Naive thymus-derived CD8-positive, alpha-beta T cell (primary cell): ENCODE measurements at places on chromosomes 5 and 9. TPM values are rescaled to one million over a fixed set of nuclear protein-coding genes. Genes with fewer than 3 reads are reported as not detected.

TUSC1 gene
- total RNA-seq, result 0.25 TPM

KIF20A gene
- not detected for total RNA-seq

PCDHB14 gene
- not detected for total RNA-seq

GIN1 gene
- total RNA-seq, result 14.6 TPM

LRRTM2 gene
- not detected for total RNA-seq

WNT8A gene
- not detected for total RNA-seq

DIPK1B gene
- total RNA-seq, result 1.1 TPM

ZNF454 gene
- 0.49 TPM for total RNA-seq

KLHL3 gene
- total RNA-seq, result 36.2 TPM

SUSD3 gene
- total RNA-seq, result 64.0 TPM

OBP2B gene
- total RNA-seq, result not detected

CDX1 gene
- total RNA-seq, result not detected

MEF2C gene
- 10.8 TPM for total RNA-seq

MOB3B gene
- total RNA-seq, result 0.93 TPM

NRG2 gene
- 0.26 TPM for total RNA-seq

CCL28 gene
- 25.7 TPM for total RNA-seq

ANXA2R gene
- 65.9 TPM for total RNA-seq

PRELID1 gene
- total RNA-seq, result 54.2 TPM

SOHLH1 gene
- total RNA-seq, result not detected

IFNK gene
- total RNA-seq, result not detected

HAVCR2 gene
- 8.1 TPM for total RNA-seq

PAEP gene
- total RNA-seq, result not detected
